GM12878 (cell line): ENCODE measurements at places on chromosomes 5 and 9.

- DNase-seq, result no peak
Measured at GRCh38 chr5:106241409-106241808, 1429.3 kb downstream of the EFNA5 start.

DNA sequence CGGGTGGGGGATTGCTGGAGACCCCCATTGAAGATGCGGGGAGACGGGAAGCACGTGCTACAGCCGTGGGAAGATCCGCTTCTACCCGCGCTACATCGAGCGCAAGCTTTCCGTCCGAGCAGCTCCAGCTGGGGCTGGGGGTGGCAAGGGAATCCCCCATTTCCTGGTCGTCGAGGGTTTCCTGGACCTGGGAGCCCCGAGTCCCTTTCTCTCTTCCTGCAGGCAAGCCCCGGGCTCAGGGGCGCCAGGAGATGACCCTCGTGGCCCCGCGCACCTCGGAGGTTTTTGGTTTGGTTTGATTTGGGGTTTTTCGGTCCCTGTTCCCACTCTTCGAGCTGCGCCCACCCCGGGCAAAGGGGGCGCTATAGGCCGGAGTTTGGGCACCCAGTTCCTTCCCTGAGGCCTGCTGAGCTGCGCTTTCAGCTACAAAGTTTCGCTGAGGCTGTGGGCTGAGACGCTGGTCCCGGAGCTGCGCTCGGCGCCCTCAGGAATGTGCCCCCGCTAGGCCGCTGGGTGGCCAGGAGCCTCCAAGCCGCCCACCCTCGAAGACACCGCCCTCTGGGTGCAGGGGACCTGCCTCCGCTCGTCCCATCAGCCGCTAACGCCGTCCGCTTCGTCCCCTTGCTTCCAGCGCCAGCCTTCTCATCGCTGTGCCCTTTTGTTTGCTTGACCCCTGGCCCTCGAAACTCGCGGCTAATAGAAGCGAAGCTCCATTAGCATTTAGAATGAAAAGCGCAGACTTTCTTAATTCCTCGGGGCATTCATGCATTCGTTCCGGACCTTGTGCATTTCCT, 2.9 kb downstream of the NR4A3 start:
- DNase-seq, result no peak

GRCh38 chr9:108356806-108357205, 499.0 kb downstream of the ACTL7B start:
- no peak for DNase-seq

GRCh38 chr5:95533106-95533505, 21.7 kb downstream of the SKIC3 start:
- DNase-seq, result no peak

DNA sequence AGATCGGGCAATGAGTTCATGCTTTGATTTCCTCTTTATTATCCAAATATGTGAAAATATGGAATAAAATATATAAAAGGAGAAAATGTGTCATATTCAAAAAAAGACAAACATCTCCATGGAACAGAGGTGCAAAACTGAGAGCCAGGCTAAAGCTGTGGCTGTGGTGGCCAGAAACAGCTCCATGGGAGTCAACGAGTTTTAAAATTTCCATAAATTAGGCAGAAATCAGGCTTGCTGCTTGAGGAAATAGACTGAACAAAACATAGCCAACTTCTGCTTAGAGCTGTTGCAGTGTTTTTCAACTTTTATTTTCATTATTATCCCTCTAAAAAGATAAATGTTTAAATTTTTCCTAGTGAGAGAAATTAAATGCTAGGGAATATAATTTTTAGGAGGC, 110.8 kb upstream of the SLC30A5 start:
- DNase-seq, result no peak

DNA sequence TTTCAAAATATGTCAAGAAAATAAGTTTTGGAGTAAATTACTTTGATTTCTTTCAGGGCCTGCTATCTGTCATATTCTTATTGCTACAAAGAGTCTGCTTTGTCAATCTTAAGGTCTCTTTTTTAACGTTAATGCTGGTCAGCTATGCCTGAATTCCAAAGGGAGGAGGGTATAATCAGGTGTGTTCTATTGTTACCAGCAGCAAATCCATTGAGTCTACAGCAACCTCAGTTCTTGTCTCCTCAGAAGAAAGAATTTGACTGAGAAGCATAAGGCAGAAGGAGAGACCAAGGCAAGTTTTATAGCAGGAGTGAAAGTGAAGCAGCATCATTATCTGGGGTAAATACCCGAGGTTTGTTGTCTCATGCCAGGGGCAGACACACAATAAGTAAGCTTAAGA, 23.7 kb upstream of the MINAR2 start:
- DNase-seq, result no peak

- no peak for DNase-seq
Measured at GRCh38 chr9:92969516-92970466, 22.5 kb downstream of the FGD3 start.

GRCh38 chr9:37620396-37620795, 28.0 kb upstream of the TOMM5 start:
- no peak for DNase-seq
